IPS-NIHi11 (cell line): ENCODE measurements at places on chromosomes 7 and 10.

DNA sequence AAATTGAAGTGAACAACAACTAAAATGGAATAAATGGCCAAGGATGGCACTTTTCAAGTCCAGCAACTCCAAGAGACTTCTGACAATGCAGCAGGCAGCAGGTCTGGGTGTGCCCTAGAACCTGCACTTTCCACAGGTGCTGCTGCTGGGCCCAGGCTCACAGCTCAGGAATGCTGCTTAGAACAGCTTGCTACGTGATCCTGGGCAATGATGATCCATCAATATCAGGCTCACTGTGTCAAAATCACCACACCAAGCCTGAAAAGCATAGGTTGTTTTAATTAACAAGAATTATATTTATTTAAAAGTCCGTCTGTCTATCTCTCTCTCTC is 148.4 kb downstream of the TNS3 start:
- DNase-seq = no peak

DNA sequence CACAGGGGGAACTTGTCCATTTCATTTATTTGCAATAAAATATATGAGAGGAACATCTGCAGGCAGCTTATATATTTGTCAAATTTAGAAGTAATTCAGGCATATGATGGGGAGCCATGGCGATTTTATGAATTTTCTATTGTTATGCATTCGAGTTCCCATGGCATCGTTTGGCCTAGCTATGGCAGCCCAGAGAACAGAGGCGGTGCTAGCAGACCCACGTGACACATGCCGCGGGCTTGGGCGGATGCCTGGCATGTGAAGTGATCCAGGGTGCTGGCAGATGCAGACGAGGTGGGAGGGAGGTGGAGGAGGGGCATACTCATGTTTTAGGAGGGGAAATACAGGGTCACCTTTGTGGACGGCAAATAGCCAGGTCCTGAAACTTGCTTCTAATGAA is 560.0 kb upstream of the GALNT17 start:
- DNase-seq = no peak

DNA sequence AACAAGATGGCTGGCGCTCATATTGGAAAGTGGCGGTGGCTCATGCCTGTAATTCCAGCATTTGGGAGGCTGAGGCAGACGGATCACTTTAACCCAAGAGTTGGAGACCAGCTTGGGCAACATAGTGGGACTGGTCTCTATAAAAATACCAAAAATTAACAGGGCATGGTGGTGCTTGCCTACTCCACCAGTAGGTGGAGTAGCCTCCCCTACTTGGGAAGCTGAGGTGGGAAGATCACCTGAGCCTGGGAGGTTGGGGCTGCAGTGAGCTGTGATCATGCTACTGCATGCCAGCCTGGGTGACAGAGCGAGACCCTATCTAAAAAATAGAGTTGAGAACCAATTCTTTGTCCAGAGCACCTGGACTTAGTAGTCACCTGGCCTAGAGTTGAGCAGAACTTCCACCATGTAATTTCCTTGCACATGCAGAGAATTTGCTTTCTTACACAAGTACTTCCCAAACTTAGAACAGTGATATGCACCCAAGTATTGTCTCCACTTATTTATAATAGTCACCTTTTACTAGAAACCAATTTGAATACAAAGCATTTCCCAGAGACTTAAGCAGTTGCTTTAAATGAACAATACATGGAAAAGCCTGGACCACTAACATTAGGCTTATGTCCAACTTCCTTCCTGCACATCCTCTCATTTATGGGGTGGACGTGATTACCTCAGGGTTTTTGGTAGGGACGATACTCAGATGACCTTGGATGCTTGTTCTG is 15.9 kb downstream of the LAMB4 start:
- peak; percentile 30 for DNase-seq

- DNase-seq = no peak
Measured at GRCh38 chr7:49174396-49174795, 250.0 kb downstream of the CDC14C start.

DNA sequence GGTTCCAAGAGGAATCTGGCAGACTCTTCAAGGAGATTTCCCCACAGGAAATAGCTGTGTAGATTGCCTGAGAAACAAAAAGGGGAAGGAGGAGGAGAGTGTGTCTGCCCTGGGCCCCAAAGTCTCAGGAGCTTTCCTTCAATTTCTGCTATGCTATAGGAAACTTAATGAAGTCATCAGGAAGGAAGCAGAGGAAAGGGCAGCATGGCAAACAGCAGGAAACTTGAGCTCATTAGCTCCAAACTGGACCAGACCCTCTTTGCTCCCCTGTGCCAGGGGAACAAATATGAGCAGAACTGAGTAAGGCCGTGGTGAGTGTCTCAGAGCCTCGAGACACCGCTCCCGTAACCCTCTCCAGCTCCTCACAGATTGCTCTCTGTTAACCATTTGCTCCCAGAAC is 4.8 kb upstream of the KCNIP2 start:
- DNase-seq = no peak

DNA sequence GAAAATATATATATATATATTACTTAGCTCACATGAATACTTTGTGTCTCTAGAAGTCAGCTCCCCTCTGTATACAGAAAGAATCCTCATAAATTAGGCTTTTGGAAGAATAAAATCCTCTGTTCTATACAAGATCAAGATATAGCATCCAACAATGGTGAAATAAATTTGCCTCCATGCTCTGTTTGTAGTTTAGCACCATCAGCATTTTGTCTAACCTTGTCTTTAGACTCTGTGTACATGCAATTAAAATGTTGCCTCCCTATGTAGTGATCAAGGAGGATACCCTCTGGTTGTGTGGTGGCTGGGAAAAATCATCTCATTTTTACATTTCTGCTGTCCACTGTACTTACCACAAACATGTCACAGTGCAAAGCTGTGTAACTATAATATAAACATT is 189.7 kb downstream of the C7orf25 start:
- no peak for DNase-seq

DNA sequence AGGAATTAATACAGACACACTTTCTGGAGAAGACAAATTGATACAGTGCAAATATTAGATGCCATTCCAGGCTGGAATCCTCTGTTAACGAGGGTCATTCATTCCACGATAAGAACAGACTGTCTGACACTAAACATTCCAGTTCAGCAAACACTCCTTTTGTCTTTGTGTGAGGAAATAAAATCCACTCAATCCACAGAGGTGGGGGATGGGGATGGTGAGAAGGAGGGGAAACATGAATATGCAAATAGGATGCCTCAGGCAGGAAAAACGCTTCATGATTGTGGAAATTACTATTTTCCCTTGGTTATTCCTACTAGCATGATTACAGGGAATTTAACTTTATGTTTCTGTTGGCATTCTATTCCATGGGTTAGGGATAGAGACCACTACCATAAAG is 196.9 kb upstream of the CDCA7L start:
- no peak for DNase-seq

- DNase-seq = peak; percentile 26
Measured at GRCh38 chr10:122460891-122461293, 461 bp upstream of the HTRA1 start.

GRCh38 chr10:110313674-110314073 is 9.0 kb upstream of the SMNDC1 start:
- no peak for DNase-seq

DNA sequence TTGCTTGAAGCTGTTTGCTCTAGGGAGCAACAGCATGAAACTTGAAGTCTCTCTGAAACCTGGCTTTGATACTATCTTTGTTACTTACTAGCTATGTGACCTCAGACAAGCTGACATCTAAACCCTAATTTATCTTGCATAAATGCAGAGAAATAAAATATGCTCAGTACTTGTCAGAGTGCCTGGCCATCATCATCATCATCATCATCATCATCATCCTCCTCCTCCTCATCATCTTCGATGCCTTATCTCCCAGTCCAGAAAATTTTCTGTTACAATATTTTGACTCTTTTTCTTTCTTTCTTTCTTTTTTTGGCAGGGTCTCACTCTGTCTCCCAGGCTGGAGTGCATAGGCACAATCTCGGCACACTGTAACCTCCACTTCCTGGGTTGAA is 34.8 kb upstream of the TAX1BP1 start:
- no peak for DNase-seq

GRCh38 chr7:140281960-140282359 is 105.2 kb upstream of the KDM7A start:
- no peak for DNase-seq

DNA sequence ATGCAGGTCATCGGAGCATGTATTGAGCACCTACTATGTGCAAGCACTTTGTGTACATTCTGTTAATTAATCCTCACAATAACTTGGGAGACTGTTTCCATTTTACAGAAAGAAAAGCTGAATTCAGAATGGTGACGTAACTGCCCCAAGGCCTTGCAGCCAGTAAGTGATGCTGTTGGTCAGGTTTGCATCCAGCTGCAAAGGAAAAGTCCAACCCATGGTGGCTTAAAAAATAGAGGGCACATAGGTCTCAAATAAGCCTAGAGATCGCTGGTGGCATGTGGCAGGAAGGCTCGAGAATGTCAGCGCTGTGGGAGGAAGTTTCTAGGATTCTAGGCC is 83.8 kb upstream of the CHST15 start:
- DNase-seq = no peak

GRCh38 chr7:158067219-158067930 is 520.2 kb downstream of the PTPRN2 start:
- no peak for DNase-seq
